ENCODE measurements at places on chromosomes 3 and 15.

DNA sequence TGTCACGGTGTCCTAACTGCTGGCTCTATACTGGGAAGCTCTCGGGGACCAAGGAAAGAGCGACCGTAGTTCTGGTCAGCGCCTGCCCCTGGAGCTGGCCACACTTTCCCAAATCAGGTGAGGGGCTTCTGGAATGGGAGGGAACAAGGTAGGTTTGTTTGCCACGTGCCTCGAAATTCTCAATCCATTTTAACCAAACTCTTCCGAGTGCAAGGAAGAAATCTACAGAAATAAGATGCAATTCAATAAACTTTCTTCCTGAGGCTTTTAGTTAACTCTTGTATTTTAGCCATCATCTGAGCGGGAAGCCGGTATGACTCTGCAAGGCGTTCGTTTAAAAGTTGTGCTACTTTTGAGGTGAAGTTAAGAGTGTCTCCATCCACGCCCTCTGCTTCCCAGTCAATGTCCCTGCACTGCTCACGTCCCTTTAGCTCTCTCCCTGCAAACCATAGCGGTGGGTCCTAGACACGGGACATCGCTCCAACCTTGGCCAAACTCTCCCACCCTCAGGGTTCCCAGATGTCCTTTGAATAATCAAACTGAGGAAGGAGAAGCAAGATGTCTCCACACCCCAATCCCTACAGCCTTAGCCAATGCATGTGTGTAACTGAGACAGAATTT, 597 bp downstream of the AGTR1 start:
- DNase-seq, result no peak

DNA sequence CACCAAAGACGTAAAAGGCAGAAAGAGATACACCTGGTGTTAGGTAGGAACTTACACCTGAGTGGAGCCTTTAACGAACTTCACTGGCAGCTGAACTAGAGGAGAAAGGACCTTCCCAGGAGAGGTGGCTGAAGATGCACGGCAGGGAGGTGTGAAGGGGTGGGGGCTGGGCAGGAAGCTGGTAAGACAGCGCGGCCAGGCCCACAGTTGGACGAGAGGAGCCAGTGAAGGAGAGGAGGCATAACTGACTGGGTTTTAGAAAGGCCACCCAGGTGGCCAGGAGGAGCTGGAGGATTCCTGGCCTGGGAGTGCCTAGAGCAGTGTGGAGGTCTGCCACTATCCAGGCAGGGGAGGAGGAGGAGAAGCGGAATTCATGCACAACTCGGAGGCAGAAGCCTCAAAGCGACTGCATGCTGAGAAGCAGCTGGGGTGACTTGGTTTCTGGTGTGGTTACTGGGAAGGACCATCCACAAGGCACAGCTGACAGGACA, 51.9 kb downstream of the SLC41A3 start:
- no peak for DNase-seq

- no peak for DNase-seq
Observed at GRCh38 chr15:35288580-35288979, 203.5 kb upstream of the NANOGP8 start.

- DNase-seq, result no peak
Observed at GRCh38 chr3:47047673-47048072, 68.2 kb downstream of the NBEAL2 start.

GRCh38 chr3:156551746-156552145, 3.2 kb downstream of the SSR3 start:
- DNase-seq, result no peak

- DNase-seq, result no peak
Observed at GRCh38 chr3:57166660-57167059, 1.5 kb upstream of the IL17RD start.

DNA sequence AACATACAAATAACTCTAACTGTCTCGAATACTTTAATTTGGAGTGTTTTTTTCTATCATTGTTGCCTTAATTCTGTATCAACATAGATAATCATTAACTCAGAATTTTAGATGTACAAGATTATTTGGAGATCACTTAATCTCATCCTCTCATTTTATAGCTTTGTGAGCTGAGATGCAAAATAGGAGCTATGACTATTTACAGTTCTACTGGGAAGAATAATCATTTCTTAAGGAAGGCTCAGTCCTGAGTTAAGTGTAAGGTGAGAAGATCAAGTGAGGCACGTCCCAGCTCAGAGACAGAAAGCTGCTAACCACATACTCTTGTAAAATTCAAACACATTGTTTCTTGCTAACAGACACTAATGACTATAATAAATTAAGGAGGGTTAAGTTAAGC, 66.2 kb downstream of the CCDC54 start:
- DNase-seq, result no peak

GRCh38 chr3:140344082-140344454, 333.8 kb upstream of the TRIM42 start:
- DNase-seq, result no peak

DNA sequence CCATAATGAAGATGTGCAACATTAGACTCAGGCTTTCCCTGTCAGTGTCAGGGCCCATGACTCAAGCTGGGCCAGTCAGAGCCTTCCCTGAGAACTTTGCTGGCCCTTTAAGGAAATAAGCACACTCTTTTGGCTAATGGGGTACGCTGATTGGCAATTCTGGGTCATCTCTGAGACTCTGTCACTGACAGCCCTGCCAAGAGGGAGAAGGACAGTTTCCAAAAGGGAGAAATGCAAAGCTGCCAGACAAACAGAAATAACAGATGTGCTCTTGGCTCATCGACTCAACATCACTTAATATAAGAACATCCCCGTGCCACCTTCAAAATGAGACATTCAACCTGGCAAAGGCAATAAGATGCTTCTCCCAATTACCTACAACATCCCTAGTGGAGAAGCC, 491.9 kb upstream of the PROK2 start:
- DNase-seq, result no peak

- DNase-seq, result no peak
Observed at GRCh38 chr15:29681946-29682345, 140.3 kb downstream of the TJP1 start.

GRCh38 chr15:40354408-40355171, 3.4 kb upstream of the DISP2 start:
- DNase-seq, result no peak

- DNase-seq, result no peak
Observed at GRCh38 chr15:89848970-89849292, 34.3 kb upstream of the ANPEP start.

DNA sequence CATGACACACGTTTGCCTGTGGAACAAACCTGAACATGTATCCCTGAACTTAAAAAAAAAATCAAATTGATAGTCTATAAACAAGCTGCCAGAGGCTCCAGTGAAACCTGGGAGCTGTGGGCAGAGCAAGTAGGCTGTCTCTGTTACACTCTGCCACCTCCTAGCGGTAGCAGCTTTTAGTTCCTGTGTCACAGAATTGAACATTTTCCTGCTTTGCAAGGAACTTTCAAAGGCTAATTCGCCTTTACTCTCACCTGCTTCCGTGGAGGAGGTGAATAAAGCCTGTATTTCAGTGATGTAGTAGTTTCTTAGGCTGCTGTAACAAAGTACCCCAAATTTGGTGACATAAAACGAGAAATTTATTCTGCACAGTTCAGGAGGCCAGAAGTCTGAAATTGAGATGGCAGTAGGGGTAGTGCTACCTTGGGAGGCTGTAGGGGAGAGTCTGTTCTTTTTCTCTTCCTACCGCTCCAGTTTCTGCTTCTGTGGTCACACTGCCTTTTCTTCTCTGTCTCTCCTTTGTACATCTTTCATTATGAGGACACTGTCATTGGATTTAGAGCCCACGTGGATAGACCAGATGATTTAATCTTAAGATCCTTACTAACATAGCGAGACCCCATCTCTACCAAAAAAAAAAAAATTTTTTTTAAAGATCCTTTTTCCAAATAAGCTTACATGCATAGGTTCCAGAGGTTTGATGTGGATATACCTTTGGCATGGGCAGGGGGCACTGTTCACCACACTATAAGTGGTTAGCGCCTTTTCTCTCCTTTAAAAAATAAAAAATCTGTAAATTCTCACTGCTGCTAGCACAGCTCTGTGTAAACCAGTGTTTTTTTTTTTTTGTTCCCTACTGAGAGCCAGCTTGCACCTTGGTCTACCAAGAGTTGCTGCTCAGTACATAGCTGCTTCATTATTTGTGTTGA, 25.3 kb downstream of the FBXO22 start:
- peak; percentile 74 for DNase-seq

DNA sequence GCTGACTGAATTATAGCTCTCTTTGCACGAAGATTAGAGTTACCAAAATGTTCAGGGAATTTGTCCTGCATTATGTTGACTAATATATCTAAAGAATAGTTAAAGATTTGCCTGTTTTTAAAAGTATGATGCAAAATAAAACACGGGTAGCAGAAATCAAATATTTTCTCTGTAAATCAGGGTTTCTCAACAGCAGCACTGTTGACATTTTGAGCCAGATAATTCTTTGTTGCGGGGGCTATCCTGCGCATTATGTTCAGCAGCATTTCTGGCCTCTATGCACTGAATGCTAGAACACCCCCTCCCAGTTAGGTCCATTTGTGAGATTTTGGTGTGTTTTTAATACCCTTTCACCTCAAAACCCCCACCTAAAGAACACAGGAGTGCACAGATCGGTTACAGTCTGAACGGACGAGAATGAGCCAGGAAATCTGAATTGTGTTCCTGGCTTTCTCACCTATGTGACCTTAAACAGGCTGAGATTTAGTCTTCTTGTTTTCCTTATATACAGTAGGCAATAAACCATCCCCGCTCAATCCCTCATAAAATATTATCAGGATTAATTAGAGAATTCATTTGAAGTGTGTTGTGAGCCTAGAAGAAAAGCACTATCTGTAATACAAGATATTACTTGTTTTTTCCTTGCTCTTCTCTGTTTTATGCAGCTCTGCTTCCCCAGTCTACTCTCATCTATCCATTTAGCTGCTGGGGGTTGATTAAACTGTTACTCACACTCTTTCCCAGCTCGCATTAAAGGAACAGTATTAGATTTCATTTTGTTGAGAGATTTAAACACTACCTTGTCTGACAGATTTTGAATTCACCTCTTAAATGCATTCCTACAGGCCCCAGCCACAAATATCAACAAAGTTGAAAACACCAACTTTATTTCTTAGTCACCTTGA, 247.5 kb upstream of the GOLIM4 start:
- no peak for DNase-seq

DNA sequence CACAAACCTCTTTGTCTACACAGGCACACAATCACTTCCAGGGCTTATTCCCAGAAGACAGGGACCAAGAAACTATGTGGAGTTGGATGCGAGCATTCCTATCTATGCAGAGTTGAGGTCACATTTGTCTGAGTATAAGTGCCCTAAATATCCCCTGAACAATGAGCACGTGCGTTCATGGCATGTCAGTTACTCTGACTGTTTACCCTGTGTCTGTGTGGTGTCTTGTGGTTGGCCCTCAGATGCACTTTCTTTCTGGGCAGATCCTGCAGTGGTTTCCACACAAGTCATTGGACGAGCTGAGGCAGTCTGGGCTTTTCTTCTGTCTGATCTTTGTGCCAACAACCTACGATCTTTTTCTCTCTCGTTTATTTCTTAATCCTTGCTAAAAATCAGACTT, 134.5 kb downstream of the FBN1 start:
- no peak for DNase-seq

- DNase-seq, result no peak
Observed at GRCh38 chr3:52931889-52932288, 34.5 kb upstream of the STIMATE start.

GRCh38 chr3:31041161-31041978, 146.9 kb upstream of the GADL1 start:
- no peak for DNase-seq

DNA sequence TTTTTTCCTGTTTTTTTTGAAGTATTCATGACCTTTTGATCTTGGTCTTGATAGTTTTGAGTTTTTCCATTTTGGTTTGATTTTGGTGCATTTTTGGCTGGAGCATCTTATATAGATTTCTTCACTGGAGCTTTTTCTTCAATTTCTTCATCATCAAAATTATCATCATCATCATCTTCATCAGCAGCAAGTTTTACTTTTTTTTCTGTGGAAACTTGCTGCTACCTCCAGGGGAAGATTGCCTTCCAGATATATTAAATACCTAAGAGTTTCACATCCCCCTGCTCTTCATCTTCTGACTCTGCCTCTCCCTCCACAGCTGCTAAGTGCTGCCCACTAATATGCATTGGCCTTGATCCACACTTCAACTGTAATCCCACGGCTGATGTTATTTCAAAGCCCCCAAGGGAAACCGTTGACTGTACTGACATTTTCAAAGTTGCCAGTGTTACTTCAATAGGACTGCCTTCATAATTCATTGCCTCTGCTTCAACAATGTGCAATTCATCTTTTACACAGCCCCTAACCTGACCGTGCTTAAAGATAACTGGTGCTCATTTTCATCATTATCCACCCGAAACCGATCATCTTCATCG, 151.7 kb downstream of the NR1D2 start:
- DNase-seq, result no peak

DNA sequence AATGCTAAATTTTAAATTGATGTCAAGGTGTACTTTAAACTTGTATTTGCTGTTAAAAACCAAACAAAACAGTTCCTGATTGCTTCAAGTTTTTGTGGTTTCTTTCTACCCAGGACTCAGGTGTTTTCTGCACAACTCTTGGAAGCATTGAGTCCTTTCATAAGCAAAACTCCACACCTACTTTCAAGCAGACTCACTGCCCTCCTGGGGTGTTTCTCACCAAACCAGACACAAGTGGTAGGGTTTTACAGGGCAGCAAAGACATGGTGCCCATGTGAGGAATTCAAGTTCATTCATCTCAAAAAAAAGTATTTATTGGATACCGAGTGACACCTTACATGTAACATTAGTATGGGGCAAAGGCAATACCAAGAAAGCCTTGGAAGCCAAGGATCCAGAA, 146.7 kb upstream of the BNIP2 start:
- DNase-seq, result no peak

GRCh38 chr3:7964899-7965298, 536.7 kb upstream of the LMCD1 start:
- DNase-seq, result no peak

Data from MM.1S (cell line).